IPS DF 19.7 (cell line): ENCODE measurements at places on chromosomes 5 and 9.
A peak's percentile ranks its signal among the peaks of the same experiment; 100 is the strongest.

GRCh38 chr5:171093598-171093997 is 215.4 kb upstream of the TLX3 start:
- DNase-seq = no peak

DNA sequence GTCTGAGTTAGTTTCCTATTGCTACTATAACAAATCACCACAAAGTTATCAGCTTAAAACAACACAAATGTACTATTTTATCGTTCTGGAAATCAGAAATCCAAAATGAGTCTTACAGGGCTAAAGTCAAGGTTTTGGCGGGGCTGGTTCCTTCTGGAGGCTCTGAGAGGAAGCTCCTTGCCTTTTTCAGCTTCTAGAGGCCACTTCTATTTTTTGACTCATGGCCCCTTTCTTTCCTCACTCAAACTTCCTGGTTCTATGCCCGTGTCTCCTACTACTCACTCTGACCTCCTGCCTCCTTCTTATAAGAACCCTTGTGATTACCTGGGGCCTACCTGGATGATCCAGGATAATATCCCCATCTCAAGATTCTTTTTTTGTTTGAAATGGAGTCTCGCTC is 48.2 kb downstream of the GABBR2 start:
- DNase-seq = no peak

DNA sequence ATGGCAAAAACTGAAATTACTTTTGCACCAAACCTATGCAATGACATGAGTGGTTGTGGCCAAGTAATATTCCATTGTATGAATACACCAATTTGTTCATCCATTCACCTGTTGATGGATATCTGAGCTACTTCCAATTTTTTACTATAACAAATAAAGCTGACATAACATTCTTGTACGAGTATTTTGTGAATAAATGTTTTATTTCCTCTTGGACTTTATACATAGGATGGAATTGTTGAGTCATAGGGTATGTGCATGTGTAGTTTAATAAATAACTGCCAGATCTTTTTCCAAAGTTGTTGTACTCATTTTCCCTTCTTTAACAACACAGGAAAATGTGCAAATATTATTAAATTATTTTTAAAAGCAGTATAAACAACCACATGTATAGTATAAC is 146.1 kb upstream of the ZNF462 start:
- no peak for DNase-seq

DNA sequence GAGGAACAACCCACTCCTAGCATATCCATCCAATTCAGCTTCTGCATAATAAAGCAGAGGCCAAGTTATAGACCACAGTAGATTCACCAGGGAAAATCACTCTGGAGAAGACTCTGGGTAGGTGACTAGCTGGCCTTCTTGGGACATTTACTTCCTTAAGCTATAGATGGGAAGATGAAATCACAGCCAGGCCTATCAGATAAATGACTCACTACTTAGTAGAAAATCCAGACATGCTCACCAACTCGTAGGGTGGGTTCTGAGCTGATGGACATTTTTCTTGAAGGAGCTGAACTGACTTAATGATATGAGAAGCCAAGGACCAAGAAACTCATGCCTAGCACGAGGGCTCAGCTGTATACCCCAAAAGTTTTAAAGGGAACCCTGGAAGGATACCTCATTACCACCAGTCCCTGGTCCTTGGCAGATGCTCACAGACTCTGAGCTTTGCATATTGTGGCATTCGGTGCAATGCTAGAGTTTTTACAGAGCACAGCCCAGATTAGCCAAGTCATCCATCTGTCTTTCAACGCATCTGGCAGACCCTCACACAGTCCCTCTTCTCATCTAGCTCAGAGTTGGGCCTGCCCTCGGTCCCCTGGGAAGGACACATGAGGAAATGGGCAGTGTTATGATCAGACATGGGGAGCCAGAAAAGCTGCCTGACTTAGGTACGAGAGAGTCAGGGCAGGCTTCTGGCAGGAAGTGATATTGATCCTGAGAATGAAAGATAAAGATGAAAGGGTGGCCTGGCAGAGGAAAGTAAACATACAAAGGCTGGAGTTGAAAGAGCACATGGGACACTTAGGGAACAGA is 15.0 kb downstream of the ACSL6 start:
- DNase-seq = no peak

GRCh38 chr5:115184770-115185169 is 15.1 kb upstream of the TRIM36 start:
- DNase-seq = no peak

- DNase-seq = no peak
Measured at GRCh38 chr9:122392714-122393113, 21.9 kb downstream of the PTGS1 start.

- DNase-seq = no peak
Measured at GRCh38 chr9:122005597-122005996, 87.5 kb downstream of the TTLL11 start.

- DNase-seq = no peak
Measured at GRCh38 chr5:115948091-115948534, 14.2 kb upstream of the LVRN start.

DNA sequence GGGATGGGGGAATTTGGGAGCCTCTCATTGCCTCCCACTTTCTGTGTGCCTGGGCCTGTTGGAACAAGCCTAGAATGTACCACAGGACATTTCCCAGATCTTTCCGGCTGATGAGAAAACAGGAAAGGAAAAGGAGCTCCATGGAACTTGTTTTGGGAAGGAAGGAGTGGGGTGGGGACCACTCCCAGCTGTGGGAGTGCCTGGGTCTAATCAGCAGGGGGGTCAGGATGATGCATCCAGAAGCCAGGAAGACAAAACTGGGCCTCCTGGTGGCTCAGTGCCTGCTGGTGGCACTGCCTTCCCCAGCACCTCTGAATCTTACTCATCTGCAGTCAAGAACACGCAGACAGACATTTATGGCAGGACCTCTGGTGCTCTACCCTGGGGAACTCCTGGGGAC is 2.8 kb downstream of the SMIM33 start:
- DNase-seq = no peak

GRCh38 chr9:95171001-95171400 is 146.5 kb downstream of the FANCC start:
- DNase-seq = no peak

DNA sequence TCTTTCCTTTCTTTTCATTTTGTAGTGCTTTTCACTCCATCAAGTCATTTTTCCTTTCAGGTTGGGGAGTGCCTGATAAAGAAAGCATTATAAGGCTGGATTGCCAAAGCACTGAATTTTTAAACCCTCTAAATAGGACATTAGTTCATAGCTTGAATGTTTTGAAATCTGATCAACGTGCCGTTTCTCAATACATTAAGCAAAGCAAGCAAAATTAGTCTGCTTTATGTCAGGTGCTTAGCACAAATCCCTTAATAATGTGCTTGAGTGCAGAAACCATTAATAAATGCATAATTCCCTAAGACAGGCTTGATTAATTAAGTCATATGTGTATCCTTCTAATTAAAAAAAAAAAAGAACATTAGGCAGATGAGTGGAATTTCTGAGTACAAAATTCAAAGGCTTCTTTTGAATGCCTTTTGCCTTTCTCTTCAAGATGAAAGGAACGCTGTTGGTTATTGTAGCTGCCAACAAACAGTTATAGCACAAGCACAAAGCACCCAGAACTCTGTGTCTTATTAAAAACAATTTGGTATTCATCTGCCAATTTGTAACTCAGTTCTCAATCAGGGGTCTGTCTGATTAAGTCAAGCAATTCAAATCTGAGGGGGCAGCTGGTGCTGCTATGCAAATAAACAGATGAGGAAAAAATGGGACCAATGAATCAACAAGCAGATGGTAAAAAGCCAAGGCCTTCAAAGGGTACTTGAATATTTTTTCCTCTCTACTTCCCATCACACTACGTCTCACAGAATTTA is 233.7 kb downstream of the TLE1 start:
- DNase-seq = no peak

DNA sequence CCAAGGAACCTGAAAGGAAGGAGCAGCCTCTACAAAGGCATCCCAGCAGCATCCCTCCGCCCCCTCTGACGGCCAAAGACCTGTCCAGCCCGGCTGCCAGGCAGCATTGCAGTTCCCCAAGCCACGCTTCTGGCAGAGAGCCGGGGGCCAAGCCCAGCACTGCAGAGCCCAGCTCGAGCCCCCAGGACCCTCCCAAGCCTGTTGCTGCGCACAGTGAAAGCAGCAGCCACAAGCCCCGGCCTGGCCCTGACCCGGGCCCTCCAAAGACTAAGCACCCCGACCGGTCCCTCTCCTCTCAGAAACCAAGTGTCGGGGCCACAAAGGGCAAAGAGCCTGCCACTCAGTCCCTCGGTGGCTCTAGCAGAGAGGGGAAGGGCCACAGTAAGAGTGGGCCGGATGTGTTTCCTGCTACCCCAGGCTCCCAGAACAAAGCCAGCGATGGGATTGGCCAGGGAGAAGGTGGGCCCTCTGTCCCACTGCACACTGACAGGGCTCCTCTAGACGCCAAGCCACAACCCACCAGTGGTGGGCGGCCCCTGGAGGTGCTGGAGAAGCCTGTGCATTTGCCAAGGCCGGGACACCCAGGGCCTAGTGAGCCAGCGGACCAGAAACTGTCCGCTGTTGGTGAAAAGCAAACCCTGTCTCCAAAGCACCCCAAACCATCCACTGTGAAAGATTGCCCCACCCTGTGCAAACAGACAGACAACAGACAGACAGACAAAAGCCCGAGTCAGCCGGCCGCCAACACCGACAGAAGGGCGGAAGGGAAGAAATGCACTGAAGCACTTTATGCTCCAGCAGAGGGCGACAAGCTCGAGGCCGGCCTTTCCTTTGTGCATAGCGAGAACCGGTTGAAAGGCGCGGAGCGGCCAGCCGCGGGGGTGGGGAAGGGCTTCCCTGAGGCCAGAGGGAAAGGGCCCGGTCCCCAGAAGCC is 30.8 kb downstream of the CD180 start:
- peak; percentile 52 for DNase-seq

DNA sequence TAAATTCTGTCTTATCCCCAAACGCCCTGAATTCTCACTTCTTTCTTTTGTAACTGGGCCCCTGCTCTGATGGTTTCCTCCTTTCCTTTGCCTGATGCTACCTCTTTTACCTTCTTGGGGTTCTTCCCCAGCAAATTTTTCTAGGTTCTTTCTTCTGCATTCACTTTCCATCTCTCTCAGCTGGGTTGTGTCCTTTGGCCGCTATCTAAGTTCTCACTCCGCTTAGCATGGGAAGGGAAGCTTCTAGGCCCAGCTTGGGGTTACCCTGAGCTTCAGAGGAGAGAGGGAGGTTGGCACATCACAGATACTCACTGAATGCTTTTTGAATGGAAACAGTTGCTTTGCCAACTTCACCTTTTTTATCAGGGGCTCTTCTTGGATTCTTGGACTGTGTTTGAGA is 17.0 kb downstream of the PALM2AKAP2 start:
- no peak for DNase-seq

- DNase-seq = no peak
Measured at GRCh38 chr5:32319926-32320543, 7.3 kb upstream of the MTMR12 start.

- no peak for DNase-seq
Measured at GRCh38 chr5:132202711-132203463, 24.8 kb downstream of the P4HA2 start.

DNA sequence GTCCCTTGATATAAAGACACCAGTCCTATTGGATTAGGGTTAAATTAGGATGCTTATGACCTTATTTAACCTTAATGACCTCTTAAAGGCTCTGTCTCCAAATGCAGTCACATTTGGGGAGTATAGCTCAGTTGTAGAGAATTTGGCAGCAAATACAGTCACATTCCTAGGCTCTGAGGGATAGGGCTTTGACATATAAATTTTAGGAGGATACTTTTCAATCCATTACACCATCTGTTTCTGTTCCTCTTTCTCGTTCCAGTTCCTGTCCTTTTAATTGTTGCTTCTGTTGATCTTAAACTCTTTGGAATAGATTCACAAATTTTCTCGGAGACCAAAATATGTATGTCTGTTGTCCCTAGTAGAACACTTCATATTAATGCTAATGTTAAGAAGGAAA is 390.0 kb upstream of the PCSK5 start:
- no peak for DNase-seq

DNA sequence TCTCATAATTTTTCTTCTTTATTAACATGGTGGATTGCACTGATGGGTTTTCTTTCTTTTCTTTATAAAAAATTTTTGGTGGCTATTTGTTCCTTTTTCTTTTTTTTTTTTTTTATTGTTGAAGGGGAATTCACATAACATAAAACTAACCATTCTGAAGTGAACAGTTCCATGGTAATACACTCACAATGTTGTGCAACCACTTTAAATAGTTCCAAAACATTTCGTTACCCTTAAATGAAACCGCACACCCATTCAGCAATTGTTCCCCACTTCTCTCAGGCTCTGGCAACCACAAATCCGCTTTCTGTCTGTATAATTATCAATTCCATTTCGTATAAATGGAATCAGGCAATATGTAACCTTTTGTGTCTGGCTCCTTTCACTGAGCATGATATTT is 11.7 kb upstream of the SETX start:
- DNase-seq = no peak

DNA sequence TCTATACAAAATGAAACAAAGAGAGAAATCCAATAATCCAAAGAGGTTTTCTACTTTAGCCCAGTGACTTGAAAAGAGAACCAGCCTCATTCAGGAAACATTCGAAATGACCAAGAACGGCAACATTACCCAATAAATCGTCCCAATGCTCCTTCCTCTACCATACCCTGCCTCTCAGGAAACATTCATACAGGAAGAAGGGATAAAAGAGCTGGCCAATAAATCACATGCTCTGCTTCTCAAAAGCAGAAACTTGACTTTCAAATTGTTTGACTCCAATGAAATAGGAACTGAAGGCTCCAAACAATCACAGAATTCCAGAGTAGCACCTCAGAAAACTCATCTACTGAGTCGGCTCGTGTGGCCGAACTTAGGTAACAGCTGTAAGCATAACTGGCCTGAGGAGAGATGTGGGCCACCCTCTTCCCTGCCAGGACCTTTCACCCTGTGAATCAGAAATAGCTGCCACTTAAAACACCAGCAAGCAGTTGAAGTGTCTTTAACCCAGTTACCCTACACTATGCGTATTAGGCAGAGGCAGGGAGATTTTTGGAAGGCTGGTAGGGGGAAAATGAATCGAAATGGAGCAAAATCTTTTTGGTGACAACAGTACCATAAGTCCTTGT is 14.6 kb downstream of the ARL15 start:
- no peak for DNase-seq
